ENCODE measurements at places on chromosomes 6 and 20.

- peak; percentile 89 for DNase-seq
Observed at GRCh38 chr6:131995917-131996316, 44.7 kb upstream of the CCN2 start.

GRCh38 chr20:49228676-49229075, 9.5 kb downstream of the DDX27 start:
- no peak for DNase-seq

DNA sequence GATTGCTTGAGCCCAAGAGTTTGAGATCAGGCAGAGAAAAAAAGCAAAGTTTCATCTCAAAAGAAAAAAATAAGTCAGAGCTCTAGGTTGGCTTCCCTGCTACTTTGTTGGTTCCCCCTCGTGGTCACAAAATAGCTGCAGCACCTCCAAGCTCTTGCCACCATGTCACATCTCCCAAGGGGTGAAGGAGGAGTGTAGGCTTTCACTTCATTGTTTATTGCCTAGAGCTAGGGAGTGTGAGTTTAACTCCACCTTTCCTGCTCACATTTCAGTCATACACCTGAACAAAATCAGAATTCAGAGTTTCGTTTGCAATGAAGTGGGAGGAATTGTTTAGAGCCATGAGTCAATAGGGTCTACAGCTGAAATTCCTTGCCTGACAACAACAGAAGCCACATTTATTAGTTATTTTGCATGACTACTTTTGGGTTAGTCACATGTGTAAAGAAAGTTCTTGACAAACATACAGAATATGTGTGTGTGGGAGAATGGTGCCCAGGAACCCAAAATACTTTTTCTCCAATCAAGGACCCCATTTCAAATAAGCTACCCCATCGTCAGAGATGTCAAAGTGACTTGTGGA, 56.2 kb upstream of the UFL1 start:
- DNase-seq, result no peak

- DNase-seq, result peak; percentile 47
Observed at GRCh38 chr20:10474606-10475184, 39.6 kb downstream of the SLX4IP start.

DNA sequence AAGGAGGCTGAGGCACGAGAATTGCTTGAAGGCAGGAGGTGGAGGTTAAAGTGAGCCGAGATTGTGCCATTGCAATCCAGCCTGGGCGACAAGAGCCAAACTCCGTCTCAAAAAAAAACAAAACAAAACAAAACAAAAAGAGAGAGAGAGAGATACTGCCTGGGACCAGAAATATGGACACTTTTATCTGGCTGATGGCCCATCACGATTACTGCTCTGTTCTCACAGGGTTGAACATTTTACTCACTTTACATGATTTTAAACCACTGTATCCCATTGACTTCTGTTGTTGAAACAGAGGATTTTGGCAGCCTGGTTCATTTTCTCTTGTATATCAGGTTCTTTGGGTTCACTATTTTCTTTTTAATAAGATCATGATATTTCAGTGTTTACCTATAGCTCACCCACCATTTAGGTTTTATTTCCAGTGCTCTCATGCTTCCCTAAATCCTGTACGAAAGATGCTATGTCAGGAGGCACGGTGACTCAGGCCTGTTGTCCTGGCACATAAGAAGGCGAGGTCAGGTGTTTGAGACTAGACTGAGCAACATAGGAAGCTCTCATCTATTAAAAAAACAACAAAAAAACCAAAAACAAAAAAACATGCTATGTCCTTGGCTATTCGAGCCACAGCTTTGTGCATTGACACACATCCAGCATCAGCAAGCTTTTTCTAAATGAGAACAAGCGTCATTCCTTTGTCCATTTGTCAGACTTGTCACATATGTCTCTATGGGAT, 34.5 kb upstream of the RREB1 start:
- no peak for DNase-seq
